ENCODE measurements at places on chromosomes 6 and 20.

DNA sequence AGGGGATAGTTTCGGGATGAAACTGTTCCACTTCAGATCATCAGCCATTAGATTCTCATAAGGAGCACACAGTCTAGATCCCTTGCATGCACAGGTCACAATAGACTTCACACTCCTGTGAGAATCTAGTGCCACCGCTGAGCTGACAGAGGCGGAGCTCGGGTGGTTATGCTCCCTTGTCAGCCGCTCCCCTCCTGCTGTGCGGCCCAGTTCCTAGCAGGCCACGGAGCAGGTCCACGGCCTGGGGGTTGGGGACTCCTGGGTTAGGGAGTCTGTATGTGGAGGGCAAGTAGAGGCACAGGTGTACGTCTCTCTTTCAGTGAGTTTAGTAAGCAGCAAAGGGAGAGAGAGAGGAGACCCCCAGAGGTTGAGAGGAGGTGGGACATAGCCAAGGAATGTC, 30.5 kb upstream of the MDFI start:
- DNase-seq, result no peak

- DNase-seq, result no peak
Observed at GRCh38 chr20:16206817-16207216, 366.4 kb downstream of the KIF16B start.

DNA sequence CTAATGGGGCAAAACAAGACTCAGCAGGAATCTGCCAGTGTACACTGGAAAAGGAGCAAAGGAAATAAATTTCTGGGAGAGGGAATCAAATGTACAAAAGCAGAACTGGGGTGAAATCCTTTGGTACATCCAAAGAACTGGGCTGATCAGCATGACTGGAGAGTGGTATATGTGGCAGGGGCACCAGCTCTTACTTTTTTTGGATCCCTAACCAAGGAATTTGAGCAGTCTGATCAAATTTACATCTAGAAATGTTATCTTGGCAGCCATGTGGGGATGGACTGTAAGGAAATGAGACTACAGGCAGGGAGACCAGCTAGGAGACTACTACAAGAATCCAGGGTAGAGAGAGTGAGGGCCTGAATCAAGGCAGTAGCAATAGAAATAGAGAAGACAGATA, 1.2 kb upstream of the ZSCAN31 start:
- DNase-seq, result no peak

DNA sequence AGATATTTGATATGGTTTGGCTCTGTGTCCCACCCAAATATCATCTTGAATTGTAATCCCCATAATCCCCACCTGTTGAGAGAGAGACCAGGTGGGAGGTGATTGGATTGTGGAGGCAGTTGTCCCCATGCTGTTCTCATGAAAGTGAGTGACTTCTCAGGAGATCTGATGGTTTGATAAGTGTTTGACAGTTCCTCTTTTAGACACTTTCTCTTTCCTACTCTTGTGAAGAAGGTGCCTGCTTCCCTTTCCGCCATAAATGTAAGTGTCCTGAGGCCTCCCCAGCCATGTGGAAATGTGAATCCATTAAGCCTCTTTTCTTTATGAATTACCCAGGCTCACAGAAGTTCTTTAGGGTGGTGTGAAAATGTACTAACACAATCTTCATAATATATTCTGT, 1404.0 kb upstream of the ADGRB3 start:
- no peak for DNase-seq

DNA sequence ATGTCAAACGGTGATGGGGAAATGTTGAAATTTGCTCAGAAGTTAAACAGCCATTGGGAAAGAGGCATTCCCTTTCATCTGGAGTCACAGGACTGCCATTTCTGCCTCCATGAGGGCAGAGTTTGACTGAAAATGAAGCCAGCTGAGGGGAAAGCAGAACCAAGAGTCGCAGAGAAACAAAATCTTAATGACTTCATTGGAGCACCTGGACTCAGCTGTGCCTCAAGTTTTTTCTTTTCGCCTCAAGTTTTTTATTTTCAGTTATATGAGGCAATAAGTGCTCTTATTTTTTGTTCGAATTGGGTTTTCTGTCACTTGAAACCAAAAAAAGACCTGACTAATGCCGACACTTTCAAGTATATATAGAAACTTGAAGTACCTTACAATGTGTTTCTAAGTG, 161.3 kb downstream of the PKHD1 start:
- DNase-seq, result no peak

- DNase-seq, result no peak
Observed at GRCh38 chr20:59469267-59470252, 134.8 kb upstream of the PHACTR3 start.

- DNase-seq, result no peak
Observed at GRCh38 chr6:70277470-70277869, 25.4 kb downstream of the COL9A1 start.

- no peak for DNase-seq
Observed at GRCh38 chr20:33796907-33797544, 14.1 kb upstream of the CHMP4B start.

DNA sequence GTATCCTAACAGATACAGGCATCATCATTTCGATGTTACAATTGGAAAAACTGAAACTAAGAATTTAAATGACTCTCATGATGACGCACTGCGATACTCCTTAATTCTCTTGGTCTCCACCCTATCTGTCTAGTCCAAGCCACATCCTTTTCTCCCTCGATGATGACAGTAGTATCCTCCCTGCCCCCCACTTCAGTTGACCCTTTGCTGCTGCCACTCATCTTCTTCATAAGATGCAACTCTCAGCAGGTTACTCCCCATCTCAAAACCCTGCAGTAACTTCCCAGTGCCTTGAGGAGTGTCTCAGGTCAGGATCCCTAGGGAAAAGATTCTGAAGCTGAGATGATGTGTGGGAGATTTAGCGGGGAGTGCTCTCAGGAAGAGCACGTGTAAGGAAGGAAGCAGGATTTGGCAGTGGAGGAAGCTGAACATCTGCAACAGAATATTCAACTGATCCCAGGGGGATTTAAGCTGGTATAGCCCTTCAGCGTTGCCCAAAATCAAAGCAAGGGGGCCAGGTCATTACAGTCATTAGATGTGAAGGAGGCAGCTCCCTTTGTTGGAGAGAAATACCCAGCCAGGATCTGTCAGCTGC, 16.1 kb downstream of the JPH2 start:
- no peak for DNase-seq

GRCh38 chr20:1940581-1940980, 45.4 kb downstream of the SIRPA start:
- DNase-seq, result no peak

Data from SJSA1 (cell line).